ENCODE measurements at places on chromosomes 12 and 14.

- DNase-seq: peak; percentile 94
Measured at GRCh38 chr12:6904280-6905276, at the start of gene LRRC23. LRRC23 (plus strand) TSS chr12:6904822; CDS start chr12:6905634, 812 bp downstream.

DNA sequence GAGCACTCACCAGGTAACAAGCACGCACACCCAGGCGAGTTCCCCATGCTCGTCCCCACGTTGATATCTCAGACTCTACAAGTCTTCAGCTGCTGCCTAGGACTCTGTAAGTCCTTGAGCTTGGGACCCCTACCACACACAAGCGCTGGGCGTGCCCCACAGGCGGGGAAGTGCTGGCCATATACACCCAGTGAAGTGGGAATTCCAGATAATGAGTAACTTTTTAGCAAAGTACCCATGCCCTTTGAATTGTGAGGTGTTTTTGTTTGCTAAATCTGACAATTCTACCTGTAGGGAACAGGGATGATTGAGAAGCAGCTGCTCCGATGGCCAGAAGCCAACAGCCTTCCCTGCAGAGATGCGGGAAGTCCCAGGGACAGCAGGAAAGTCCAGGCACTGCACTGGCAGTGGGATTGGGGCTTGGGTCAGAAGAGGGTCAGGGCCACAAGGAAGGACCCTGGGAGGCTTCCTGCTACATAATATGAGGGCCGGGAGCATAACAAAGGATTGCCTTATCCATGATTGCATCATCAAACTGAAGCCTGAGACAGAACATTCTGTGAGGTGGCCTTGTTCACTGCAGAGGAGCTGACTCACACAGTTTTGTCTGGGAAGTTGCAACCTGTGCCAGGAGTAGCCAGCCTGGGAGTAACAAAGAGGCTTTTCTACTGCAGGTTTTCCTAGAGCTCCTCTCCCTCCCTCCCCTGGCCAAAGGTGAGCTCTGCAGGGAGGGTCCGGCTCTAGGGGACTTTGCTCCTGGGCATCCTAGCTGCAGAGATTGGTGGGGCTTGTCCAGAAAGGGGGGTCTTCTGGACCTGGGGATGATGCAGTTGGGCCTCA, 13.2 kb upstream of the SERPINA3 start:
- DNase-seq: peak; percentile 99

DNA sequence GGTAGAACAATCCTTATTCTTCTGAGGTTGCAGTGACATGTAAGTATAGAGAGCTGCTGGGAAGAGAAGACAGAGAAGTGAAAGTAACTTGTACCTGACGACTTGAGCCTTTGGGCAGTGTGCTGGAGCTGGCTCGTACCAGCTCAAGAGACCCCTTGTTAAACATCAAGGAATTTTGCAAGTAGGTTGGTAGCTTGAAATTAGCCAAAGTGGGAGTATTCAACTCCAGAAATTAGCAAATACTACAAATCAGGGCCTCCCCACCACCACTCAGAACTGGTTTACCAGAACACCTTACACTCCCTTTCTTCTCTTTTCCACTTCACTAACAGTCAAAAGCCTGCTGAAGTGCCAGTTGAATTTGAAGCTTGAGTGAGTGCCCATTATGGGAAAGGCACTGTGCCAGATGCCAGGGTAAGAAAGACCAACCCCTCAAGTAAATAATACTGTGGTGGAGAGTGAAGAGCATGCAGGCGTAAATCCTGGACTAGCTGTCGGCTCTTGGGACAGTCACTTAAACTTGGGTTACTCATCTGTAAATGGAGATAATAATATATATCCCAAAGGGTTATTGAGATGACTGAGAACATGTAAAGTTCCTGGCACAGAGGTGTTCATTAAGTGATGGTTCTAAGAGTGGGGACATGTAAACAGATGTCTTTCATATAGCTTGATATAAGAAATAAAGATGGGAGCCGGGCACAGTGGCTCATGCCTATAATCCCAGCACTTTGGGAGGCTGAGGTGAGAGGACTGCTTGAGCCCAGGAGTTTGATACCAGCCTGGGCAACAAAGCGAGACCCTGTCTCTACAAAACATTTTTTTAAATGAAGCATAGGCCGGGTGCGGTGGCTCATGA, 27.0 kb upstream of the EID3 start:
- no peak for DNase-seq

DNA sequence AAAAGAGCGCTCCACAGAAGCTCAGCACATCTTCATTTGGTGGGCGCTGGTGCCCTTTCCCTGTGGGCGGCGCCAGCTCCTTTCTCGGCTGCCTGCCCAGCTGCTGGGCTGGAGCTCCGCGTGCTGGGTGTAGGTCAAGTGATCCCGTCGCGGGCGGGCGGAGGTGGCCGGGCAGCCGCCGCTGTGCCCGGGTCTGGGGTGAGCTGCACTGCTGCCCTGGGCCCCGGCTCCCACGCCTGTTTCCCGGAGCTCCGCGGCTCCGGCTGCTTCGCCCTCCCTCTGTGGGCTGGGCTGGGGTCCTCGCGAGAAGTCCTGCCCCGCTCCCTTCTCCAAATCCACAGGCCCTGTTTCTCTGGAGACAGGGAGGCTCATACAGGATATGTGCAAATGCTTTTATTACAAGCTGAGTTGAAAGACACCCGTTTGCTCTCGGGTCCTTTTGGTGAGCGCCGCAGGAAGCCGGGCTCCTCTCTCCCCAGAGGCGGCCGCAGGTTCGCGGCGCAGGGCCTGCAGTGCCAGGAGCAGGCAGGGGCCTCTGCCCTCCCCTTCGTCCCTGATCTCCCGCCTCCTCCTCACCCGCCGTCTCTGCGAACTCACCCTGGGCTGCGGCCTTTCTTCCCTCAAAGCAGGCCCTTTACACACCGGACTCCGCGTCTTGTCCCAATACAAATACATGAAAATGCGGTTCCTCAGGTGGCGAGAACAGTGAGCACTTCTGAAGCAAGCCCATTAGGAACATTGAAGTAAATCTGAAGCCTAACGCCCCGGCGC, 67.8 kb upstream of the CAPRIN2 start:
- peak; percentile 47 for DNase-seq

GRCh38 chr12:51864833-51865670, 16.5 kb upstream of the FIGNL2 start:
- DNase-seq: no peak

DNA sequence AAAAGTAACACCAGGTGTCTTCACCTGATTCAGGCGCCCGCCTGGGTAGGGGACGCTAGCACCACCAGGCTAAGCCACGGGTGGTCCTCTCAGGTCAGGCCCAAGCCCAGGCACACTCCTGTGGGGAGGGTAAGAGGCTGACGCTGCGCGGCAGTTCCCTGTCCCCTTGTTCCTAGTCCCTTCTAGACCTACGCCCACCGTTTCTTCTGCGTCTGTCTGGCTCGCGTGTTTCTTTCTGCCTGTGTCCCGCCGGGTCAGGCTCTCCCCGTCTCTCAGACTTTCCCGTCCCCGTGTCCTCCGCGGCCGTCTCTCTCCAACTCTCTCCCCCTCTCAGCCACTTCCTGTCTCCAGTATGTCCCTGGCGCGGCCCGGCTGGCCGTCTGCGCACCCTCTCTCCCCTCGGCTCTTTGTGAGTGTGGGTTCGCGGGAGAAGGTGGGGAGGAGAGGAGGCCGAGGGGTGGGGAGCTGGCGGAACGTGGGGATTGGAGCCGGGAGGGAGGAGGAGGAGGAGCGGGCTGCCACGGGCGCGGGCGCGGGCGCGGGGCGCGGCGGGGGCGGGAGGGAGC, 3.1 kb upstream of the TNS2 start:
- peak; percentile 79 for DNase-seq

DNA sequence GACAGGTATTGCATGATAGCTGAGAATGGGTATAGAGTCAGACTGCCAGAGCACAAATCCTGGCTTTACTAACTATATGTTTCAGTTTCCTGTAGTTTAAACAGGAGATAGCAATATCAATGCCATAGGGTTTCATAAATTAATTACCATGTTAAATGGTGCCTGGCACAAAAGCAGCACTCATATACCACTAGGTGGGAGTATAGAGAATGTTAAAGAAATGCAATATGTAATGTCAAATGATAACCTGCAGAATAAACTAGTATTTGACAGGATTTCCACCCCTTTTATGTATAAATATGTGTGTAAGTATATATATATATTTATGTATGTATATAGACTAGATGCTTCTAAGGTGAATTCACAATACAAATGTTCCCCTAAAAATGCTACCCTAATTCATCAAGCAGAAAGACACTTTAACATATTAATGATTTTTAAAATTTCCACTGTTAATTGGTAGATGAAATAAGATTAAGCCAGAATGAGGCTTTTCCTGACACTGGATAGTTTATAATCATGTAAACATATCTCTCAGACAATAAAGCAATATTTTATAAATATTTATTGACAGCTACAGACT, 8.6 kb downstream of the WDR89 start:
- DNase-seq: no peak

DNA sequence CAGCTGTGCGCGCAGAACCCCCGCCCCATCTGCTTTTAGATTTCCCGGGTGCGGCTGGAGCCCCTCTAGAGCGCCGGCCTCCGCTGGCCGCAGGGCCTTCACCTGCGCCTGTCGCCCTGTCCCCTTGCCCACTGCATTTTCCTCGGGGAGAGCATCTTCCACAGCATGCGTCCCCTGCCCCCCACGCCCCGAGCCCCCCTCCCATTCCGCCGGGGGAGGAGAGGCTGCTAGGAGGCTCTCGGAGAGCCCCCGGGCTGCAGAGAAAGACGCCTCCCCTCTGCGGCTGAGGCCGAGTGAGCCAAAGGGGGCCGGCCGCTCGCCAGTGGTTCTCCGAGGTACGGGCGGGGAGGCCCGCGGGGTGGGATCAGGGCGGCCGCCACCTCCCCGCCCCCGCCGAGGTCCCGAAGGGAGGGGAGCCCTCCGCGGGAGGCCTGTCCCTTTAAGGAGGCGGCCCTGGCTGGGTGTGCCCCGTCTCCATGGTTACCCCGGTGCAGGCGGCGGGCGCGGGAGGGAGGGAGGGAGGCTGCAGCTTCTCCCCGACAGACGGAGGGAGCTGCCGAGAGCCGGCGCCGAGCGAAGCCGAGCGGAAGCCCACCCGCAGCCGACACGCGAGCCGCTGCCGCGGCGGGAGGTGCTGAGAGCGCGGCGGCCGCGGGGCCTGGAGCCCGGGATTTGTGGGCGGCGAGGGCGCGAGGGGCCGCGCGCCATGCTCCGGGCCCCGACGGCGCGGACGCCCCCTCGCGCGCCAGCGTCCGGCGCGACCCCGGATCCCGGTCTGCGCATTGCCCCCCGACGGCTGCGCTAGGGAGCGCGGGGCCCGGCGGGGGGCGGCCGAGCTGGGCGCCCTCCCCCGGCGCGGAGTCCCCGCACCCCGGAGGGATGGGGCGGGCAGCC, at the start of gene KCNH3:
Gene KCNH3, plus strand, starts transcription at position 521 of the 894 bp plus-strand sequence. CDS start 387 bp downstream, outside the sequence.
- peak; percentile 55 for DNase-seq

DNA sequence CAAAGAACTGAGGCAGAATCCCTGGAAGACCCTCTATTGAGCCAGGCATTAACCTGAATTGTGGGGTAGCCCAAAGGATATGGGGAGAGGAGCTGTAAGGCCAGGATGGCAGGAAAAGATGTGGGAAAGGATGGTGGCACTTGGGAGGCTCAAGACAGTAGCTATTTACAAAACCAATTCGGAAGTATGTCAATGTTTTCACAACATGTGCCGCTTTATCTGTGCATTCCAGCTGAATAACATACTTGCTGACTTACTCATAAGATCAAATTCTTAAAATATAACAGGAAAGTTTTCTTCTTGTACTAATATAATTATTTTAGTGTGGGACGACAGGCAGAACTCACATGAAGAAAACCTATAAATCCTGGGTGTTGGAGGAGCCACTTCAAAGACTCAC, 10.6 kb downstream of the BBS10 start:
- DNase-seq: peak; percentile 86

DNA sequence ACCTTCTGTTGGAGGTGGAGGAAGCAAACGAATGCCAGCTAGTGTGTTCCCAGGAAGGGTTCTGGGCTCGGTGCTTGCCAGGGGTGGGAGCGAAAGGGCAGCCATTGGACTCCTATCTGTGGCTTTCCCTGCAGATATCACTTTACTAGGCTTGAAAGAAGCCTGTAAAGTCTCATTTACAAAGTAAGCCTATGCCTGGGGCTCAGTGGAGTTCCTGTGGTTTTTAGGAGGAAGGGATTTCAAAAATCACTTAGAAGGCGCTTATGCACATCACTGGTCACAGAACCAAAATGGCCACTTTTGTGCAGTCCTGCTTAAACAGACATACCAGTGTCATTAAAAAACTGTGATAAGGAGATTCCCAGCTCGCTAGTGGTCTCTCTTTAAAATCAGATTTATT, 22.7 kb downstream of the CLMN start:
- no peak for DNase-seq

GRCh38 chr12:18345021-18345735, 83.9 kb downstream of the PIK3C2G start:
- peak; percentile 6 for DNase-seq

GRCh38 chr12:6725350-6725749, 1.5 kb downstream of the COPS7A start:
- no peak for DNase-seq

DNA sequence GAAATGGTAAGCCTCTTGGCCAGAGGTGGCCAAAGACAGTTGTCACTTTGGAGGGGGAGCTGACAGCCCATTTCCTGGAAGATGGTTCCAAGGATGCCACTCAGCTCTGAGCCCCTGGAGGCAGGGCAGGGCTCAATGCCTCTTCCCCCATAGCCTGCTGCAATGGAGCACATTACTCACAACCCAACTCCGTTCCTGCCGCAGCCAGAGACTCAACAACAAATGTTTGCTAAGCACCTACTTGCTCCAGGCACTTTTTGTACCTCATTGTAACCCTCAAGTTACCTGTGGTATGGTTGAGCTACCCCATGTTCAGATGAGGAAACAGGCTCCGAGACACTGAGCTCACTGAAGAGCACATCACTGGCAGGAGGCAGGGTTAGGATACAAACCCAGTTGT, 19.5 kb downstream of the IRF2BPL start:
- no peak for DNase-seq

GRCh38 chr14:89485264-89485663, 68.2 kb upstream of the FOXN3 start:
- DNase-seq: peak; percentile 58

GRCh38 chr12:53964315-53964713, 8.6 kb upstream of the HOXC11 start:
- DNase-seq: no peak

DNA sequence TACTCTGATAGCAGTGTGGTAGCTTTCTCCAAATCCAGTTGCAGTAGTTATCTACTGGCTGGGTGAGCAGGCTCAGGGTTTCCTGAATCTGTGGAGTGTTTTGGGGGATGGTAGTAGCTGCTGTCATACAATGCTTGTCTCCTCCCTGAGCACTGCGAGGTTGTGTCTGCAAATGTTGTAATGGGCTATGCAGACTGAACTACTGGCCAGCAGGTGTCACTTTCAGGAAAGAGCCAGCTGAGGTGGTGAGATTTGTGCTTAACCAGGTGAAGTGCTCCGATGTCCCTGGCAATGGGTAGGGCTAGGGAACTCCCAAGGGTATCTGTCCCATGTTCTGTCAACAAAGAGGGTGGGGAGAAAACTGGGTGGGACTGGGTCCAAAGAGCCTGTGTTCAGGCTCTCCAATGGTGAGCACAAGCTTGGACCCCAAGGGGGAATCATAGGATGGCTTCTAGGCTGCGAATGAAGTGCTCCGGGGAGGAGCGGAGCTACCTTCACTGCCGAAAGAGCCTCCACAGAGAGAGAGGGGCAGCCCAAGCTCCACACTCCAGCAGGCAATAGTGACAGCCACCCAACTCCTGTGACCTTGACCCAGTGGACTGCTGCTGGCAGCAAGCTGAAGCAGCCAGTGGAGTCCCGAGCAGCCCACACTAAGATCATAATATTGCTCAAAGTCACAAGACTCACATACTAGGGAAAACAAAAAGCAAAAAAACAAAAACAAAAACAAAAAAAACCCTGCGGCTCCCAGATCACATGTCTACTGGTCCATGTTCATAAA, 1324.0 kb upstream of the USP15 start:
- DNase-seq: no peak

GRCh38 chr14:76762411-76763095, 1.3 kb downstream of the VASH1 start:
- no peak for DNase-seq

- DNase-seq: no peak
Measured at GRCh38 chr14:102910442-102910841, 12.0 kb upstream of the AMN start.
